ENCODE measurements at places on chromosomes 3 and 15. TPM values are rescaled to one million over a fixed set of nuclear protein-coding genes. Genes with fewer than 3 reads are reported as not detected.

ADCY5 gene
- 2.4 TPM for polyA plus RNA-seq

GPR171 gene
- polyA plus RNA-seq: 3.4 TPM

ANKRD63 gene
- not detected for polyA plus RNA-seq

FANCD2OS gene
- 0.94 TPM for polyA plus RNA-seq

CHDH gene
- 2.3 TPM for polyA plus RNA-seq

TNFSF10 gene
- 0.27 TPM for polyA plus RNA-seq

CCDC54 gene
- polyA plus RNA-seq: not detected

SEMA6D gene
- 0.37 TPM for polyA plus RNA-seq

NEK10 gene
- polyA plus RNA-seq: 0.55 TPM

C3orf22 gene
- polyA plus RNA-seq: not detected

All from GM23338 (cell line).